Peyer's patch (tissue), 4 donors: ENCODE measurements at places on chromosomes 11 and 22. TPM values are rescaled to one million over a fixed set of nuclear protein-coding genes. Genes with fewer than 3 reads are reported as not detected.

DNA sequence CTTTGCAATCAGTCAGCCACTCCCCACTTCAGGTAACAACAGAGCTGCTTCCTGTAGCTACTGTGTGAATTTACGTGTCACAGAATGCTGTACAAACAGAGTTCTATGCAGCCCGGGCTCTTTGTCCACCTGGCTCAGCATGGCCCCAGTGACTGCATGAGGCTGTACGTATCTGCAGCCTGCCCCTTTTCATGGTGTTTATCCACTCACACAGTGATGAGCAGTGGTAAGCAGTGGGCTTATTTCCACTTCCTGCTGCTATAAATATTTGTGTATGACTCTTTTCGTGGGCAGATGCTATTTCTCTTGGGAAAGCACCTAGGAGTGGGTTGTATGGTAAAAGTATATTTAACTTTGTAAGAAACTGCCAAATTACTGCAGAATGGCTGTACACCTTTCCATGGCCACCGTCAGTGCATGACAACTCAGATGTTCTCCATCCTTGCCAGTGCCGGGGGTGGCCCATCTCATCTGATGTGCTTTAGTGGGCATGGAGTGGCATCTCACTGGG is 43.3 kb downstream of the MYEOV start:
- DNase-seq: no peak

DNA sequence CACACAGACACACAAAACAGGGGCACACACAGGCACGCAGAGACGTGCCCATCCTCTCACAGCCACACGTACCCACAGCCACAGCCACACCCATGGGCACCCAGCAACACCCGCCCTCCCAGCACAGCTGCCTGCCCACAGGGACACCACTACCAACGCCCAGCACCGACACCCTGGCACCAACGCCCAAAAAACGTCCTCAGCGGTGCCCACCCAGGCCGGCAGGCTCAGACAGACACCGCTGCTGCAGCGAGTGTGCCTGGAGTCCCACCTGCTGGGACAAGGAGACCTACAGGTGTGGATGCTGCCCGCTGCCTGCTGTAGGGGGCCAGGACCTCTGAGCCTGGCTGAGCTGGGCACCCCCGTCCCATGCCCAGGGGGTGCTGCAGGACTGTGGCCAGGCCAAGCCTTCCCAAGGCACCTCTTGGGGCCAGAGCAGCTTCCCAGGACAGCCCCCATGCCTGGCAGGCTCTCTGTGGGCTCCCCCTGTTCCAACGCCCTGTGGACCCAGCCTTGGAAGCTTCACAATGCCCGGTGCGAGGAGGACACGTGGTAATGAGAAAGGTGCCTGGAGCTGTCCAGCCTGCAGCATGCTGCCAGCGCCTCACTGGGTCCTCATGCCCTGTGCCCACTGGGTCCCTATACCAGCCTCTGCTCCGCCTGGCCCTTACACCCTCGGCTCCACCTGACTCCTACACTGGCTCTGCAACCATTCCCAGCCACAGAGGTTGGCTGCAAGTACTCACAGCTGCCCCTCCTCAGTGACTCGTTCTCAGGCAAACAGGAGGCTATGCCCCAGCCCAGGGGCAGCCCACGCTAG is 45.8 kb upstream of the TH start:
- DNase-seq: peak; percentile 48

The C22orf42 gene
- total RNA-seq: not detected

The CDHR5 gene
- 77.6 TPM for total RNA-seq

DNA sequence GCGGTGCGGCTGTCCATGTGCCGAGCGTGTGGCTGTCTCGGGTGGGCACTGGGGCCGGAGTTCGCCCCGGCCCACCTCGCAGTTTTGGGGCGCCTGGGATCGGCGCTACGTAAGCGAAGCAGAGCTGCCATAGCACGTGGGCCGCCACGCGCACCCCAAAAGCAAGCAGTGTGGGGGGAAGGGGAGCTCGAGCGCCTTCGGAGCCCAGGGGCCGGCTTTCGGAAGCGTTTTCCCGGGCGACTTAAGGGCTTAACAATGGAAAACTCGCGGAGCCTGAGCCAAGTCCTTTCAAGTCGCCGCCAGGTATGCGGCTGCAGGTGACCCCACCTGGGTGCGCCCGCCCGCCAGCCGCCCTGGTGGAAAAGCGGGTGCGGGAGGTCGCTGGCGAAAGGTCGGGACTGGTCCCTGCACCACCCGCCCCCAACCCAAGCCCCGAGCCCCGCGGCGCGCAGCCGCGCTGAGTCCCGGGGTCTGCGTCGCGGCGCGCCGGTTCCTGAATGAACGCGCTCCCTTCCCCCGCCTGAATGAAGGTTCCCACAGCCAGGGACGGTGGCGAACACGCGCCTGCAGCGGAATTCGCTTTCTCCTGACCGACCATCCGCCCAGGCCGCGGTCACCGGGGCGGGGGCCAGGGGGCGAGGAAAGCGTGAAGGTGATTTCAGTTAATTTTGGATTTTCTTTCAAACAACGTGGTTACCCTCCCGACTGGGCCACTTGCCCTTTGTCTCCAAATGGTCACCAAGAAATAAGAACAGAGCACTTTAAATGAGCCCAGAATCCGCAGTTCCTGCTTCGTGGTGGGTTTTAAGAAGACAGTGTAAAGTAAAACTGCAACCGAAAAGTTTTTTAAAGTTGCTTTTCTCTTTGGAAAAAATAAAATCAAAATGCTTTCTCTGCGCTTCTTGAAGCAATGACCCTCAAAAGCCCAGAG is 2.8 kb upstream of the CCND1 start:
- no peak for DNase-seq

DNA sequence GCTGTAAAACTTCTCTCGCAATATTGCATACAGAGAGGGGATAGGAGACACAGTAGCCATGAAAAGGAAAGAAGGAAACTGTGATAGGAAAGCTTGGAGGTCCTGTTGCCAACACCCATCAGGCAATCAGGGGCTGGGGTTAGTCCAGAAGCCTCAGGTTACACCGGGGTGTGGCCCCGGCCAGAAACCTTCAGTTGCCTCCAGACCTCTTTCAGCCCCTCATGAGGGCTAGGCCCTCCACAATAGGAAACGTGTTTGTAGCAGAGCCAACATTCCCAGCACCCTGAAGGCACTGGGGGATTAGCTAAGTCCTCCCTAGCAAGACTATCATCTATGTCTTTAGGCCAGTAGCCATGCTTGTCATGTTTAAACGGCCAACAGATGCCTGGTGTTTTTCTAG is 1048.0 kb upstream of the CNTN5 start:
- no peak for DNase-seq

The MPPED2 gene
- total RNA-seq: not detected

GRCh38 chr11:111841370-111842053 is 29.9 kb downstream of the ALG9 start:
- DNase-seq: peak; percentile 86

DNA sequence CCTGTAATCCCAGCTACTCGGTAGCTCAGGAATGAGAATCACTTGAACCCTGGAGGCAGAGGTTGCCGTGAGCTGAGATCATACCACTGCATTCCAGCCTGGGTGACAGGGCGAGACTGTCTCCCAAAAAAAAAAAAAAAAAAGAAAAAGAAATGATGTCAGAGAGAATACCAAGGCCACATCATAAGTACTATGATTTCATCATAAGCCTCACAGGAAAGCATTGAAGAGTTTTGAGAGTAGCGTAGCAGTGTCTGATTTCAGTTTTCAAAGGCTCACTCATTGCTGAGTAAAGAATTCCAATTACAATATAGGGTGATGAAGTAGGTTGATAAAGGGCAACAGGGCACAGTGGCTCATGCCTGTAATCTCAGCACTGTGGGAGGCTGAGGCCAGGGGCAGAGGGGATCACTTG is 88.8 kb downstream of the MRTFA start:
- DNase-seq: no peak

The TCN1 gene
- not detected for total RNA-seq

DNA sequence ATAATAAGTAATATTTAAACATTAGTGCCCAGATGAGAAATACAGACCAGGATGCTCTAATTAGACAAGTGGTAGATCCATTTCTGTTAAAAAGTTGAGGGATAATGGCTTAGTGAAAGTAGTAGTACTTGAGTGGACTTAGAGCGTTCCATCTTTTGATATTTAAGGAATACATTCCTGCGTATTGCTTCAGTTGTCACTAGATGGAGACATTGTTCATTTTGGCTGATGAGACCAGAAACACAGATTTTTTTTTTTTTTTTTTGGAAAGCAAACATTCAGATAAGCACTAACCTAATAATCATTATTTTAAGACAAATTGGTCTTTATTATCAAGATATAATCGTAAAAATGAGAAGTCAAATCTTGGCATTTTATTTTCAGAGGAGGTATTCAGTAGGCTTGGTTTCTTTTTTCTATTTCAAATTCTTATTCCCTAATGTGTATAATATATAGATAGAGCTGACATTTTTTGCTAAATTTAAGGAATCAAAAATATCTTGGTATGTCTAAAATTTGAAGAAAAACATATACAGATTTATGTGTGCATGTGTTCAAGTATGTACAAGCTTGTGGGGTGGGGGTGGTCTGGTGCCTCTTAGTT is 92.9 kb downstream of the DYNC2H1 start:
- DNase-seq: no peak

GRCh38 chr11:87397011-87397865 is 359.5 kb downstream of the TMEM135 start:
- no peak for DNase-seq

DNA sequence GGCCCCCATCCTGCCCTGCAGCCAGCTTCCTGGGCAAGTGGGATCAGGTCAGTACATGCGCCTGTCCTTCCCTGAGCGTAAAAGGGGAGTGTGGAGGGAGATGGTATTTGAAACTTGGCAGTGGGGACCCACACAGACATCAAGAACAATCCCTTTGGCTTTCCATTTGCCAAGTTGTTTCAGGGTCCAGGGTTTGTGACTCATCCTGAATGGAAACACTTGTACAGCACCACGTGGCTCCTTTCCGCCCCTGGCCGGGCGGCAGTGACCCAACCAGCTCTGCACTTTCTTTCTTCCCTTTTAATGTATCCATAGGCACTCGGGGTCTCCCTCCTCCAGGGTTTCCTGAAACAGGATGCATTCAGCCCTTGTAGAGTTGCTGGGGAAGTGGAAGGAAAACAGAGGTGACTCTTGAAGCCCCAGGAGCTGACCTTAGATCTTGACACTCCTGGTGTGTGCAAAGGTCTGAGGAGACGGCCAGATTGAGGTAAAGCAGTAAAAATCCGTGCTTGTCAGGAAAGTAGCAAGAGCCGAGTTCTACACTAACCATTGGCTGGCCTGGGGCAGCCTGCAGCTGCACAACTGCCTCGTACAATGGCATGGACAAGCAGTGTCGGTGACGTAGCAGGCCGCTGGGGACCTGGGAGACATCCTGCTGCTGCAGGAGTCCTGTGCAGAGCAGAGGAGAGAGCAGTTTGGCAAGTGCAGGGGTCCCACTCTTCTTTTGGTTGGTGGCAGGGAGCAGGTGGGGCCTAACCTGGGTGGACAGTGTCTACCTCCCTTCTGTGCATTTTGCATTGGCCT is 189.8 kb downstream of the SNX19 start:
- DNase-seq: no peak

The OSBP gene
- total RNA-seq: 57.2 TPM

- no peak for DNase-seq
These were observed 66.4 kb upstream of the KCNQ1OT1 start for GRCh38 chr11:2766166-2766565.

- peak; percentile 76 for DNase-seq
These were observed 26.0 kb downstream of the SERPINH1 start for GRCh38 chr11:75588051-75588481.

The MS4A6E gene
- not detected for total RNA-seq

DNA sequence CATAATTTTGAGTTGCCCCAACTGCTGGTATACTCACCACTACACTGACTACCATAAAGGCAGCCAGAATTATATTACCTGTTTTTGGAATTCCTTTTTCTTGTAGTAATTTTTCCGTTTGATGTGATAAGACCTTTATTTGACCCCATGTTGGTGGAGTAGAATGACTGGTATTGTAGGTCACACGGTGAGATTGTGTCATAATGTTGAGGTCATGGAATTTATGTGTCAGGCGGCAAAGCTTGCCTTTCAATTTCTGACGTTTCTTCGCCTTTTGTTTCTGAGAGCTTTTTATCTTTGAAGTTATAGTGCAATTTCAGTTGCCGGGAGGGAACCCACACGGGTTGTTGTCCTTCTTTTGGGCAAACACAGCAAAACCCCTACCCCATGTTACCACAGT is 13.0 kb downstream of the OR52K1 start:
- DNase-seq: no peak

DNA sequence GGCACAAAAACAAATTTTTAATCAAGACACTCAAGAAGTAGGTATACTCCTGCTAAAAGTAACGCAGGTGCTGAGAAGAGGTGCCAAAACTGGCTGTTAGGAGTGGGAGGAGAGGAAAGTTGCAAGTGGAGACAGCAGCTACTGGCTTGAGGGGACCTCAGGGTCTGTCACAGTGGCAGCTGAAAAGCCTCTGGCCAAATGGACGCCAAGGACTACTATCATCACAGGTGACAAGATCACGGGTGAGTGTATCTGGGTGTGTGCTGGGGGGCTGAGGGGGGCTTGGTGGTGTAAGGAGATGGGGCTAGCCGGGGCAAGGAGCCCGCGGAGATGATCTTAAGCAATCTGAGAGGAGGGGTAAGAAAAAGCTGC is 687 bp downstream of the ZNF202 start:
- DNase-seq: no peak

The TIMP3 gene
- 61.0 TPM for total RNA-seq

The IL17REL gene
- total RNA-seq: 1.1 TPM

- no peak for DNase-seq
These were observed 47.4 kb upstream of the BIRC3 start for GRCh38 chr11:102269927-102270326.

DNA sequence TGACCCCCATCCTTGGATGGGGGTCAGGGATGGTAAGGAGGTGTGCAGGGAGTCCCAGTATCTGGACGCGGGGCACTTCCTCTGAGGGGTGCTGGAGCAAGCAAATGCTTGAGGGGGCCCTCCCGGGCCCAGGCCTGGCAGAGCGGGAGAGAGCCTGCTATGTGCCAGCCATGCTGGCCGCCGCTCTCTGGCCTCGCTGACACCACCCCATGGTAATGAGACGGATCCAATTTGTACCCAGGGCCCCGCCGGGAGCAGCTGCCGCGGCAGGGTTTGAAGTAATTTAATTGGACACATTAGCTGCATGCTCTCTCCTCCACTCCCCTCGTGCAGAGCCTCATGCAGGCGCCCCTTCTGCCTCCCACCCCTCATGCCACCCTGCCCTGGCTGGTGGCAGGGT is 6.3 kb downstream of the SYT7 start:
- no peak for DNase-seq

- no peak for DNase-seq
These were observed 293 bp downstream of the DUSP8 start for GRCh38 chr11:1571760-1572196.
